ENCODE measurements at places on chromosomes 4 and X.
A peak's percentile ranks its signal among the peaks of the same experiment; 100 is the strongest.

- no peak for DNase-seq
Measured at GRCh38 chr4:55256787-55257186, 89.3 kb upstream of the SRD5A3 start.

- peak; percentile 60 for DNase-seq
Measured at GRCh38 chr4:67106861-67107460, 438.3 kb downstream of the CENPC start.

GRCh38 chr4:74338792-74339333 lies 26.1 kb upstream of the EREG start:
- DNase-seq = no peak

DNA sequence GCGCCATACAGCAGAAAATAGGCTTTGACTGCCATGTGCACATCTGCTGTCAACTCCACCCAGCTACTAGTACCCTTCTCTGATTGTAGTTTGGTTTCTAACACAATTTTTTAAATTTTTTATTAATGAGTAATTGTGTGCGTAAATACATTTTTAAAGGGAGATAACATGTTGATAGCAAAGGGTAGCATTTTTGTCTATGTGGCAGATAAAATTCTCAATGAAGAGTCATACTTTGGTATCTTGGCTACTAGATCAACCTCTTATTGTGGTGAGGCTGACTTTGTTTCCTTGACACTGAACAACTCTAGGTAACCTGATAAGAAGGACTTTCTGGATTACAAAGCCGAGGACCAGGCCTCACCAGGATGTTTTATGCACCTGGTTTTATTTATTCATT lies 9.5 kb downstream of the ADH4 start:
- DNase-seq = no peak

- DNase-seq = no peak
Measured at GRCh38 chr4:32931475-32931874, 2211.3 kb downstream of the PCDH7 start.

DNA sequence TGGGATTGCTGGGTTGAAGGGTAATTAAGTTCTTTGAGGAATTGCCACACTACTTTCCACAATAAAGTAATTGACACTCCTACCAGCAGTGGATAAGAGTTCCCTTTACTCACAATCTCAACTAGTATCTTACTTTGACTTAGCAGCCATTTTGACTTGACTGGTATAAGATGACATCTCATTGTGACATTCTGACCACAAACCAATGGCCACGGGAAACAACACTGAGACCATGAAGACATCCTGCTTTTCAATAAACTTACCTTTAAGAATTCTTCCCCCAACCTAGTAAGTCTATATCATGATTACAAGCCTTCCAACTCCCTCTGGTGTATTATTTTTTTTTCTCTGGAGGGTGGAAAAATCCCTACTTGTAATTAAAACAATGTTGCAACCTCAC lies 66.9 kb upstream of the WDR1 start:
- DNase-seq = no peak

Data from NCI-H1436 (cell line).